ENCODE measurements at places on chromosomes 7 and 10.

DNA sequence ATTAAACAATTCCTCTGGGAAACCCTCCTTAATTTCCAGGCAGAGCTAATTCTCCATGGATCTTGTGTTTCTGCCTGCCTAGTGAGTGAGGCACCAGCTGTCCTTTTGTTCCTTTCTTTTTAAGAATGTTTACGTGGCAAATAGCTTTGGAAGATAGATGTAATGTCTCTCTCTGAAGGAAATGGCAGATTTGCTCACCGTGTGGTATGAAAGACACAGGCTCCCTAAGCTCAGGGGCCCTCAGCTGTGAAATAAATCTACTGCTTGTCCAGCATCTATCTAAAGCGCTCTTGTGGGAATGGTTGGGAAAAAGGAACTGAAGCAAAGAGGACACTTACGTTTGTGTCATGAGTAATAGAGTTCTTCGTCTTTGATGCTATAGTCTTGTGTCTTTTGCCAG, 64.6 kb downstream of the FAS start:
- DNase-seq = no peak

GRCh38 chr7:142934056-142934455, 510 bp upstream of the TRPV5 start:
- DNase-seq = no peak

- no peak for DNase-seq
Observed at GRCh38 chr7:30168835-30169573, 34.2 kb downstream of the MTURN start.

- no peak for DNase-seq
Observed at GRCh38 chr10:42475168-42476098, 162.9 kb downstream of the ZNF33B start.
